ENCODE measurements at places on chromosomes 4 and X. TPM values are rescaled to one million over a fixed set of nuclear protein-coding genes. Genes with fewer than 3 reads are reported as not detected.

Gene TRIM75
- not detected for polyA plus RNA-seq

Gene FUNDC2
- polyA plus RNA-seq, result 129 TPM

Gene HSPA4L
- polyA plus RNA-seq, result 12.7 TPM

Gene XKRX
- polyA plus RNA-seq, result 0.40 TPM

Gene GRPR
- polyA plus RNA-seq, result 0.27 TPM

Gene FGG
- polyA plus RNA-seq, result 0.27 TPM

Gene GPR50
- polyA plus RNA-seq, result 0.17 TPM

Gene ENPP6
- 7.4 TPM for polyA plus RNA-seq

Gene PRRG3
- polyA plus RNA-seq, result 5.3 TPM

Gene FATE1
- polyA plus RNA-seq, result not detected

Gene SPANXA2
- polyA plus RNA-seq, result not detected

Gene P2RY10
- not detected for polyA plus RNA-seq

Gene PDZD4
- 7.8 TPM for polyA plus RNA-seq

Gene TCEAL2
- 7.9 TPM for polyA plus RNA-seq

Gene ZXDA
- 5.3 TPM for polyA plus RNA-seq

Gene RAB9B
- 4.1 TPM for polyA plus RNA-seq

Gene G6PD
- polyA plus RNA-seq, result 41.1 TPM

Gene TMSB15C
- polyA plus RNA-seq, result 14.7 TPM

Gene SYTL5
- 3.9 TPM for polyA plus RNA-seq

Gene MXRA5
- polyA plus RNA-seq, result 11.2 TPM

Measured in left renal pelvis (tissue), 4 donors.